ENCODE measurements at places on chromosomes 16 and 17.

GRCh38 chr16:75456971-75457370 lies 7.5 kb downstream of the TMEM170A start:
- no peak for DNase-seq

- no peak for DNase-seq
Observed at GRCh38 chr16:69194488-69194887, 7.5 kb downstream of the SNTB2 start.

DNA sequence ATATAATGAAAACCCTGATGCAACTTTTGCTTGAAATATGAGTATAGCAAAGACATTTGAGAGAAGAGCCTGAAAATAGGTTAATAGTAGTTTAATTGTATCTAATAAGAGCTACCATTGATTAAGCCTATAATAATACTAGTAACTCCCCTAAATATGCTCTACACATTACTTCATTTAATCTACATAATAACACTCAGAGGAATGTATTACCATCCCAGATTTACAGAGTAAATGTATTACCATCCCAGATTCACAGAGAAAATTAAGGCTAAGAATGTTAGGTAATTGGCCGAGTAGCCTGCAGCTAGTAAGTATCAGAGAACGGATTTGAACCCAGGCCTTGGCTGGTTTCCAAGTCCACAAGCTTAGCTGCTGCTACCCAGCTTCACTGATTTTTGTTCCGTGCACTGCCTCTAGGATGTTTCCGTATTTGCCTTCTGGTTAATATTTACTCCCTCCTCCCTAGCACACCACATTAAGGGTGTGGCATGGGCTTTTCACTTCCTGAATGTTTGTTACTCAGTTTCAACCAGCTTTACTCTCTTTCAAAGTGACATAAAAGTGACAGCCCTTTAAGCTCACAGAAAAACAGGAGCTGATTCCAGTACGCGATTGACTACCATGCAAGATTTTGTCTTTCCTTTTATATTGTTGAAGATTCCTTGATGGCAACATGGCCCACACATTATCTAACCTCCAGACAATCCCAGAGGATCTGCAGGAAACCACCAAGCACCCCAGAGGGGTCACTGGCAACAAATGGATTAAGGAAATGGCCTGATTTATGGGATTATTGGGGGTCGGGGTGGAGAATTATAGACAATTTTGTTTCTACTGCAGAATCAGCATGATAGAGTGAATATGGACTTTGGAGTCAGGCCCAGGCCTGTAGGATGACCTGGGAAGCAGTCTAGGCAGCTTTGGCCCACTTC lies 26.7 kb upstream of the TOX3 start:
- DNase-seq = no peak

GRCh38 chr17:6212766-6213165 lies 142.6 kb downstream of the WSCD1 start:
- no peak for DNase-seq

GRCh38 chr17:76104140-76104895 lies 731 bp upstream of the EXOC7 start:
- DNase-seq = no peak

- DNase-seq = no peak
Observed at GRCh38 chr17:51366866-51367265, 106.5 kb downstream of the UTP18 start.

GRCh38 chr17:21843951-21844590 lies 151.7 kb downstream of the KCNJ18 start:
- no peak for DNase-seq

DNA sequence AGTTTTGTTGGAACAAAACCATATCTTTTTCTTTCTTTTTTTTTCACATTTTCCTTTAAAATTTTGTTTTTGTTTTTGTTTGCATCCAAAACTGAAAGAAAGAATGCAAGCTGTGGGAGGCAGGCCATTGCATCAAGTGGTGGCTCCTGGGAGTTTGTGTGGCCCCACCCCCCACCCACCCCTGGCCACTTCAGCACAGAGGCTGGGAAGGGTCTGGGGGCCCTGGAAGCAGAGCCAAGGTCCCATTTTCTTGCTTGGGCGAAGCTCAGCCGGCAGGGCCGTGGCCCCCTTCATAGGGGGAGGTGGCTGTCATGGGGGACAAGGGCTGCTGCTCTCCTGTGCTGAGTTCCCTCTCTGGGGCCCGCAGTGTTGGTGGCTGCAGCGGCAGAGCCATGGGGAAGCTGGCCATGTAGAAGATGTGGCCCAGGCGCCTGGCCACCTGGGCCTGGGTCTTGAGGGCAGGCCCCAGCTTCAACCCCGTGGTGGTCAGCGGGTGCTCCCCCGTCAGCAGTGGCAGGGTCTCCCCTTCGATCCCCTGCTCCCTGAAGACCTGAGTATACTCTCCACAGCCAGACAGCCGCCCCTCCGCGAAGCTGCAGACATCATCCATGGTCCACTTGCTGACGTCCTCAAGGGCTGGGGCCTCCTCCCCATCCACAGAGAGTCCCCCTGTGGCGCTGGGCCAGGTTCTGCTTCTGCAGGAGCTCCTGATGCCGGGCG lies 19.8 kb downstream of the PAFAH1B1 start:
- DNase-seq = no peak

DNA sequence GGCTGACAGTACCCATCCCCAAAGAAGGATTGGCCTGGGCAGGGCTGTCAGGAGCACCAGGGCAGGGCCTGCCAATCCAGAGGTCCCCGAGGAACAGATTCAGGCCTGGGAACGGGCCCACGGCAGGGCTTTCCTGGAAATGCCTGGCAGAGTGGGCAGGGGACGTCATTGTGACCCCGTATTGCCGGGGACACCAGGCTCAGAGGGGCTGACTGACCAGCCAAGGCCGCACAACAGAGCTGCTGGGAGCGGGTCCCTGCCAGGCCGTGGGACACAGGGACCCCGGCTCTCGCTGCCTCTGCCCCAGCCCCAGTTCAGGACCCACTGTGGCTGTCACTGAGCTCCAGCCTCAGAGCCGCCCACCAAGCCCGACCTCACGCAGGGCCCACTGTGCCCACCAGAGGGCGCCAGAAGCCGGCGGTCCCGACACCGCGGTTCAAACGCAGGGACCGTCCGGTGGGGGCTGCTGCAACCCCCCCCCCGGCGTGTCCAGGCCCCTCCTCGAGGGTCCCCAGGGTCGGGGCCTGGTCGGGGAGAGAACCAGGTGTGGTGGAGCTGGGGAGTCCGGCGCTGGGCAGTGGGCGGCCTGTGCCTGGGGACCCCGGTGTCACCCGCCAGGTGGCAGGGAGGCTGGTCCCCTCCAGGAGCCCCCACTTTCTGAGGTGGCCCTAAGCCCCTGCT lies 15.2 kb upstream of the SSTR5 start:
- no peak for DNase-seq

- DNase-seq = no peak
Observed at GRCh38 chr17:2406271-2406902, 5.5 kb upstream of the MNT start.

- DNase-seq = no peak
Observed at GRCh38 chr17:7208027-7208571, 11.5 kb downstream of the DLG4 start.

DNA sequence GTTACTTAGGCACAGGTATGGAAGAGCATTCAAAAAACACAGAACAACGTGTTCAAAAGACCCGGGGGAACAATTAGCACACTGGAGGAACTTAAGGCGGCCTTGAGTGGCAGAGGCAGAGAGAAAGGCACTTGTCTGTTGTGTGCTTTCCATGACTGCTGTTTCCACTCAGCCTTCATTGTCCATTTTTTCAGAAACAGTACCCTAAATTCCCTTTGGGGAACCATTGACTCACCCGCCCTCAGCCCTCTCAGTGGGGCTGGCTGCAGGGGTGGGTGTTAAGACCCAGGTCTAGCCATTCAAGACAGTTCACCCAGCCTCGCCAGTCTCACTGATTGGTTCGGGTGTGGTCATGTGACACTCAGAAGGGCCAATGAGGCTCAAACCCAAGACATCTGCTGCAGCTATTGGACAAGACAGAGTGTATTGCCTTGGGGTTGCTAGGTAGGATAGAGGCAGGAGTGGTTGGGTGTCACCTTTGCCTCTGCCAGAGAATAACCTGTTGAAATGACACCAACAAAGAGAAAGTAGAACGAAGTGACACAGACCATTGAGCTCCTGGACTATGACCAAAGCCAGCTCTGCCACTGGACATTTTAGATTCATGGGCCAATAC lies 19.6 kb upstream of the CEP20 start:
- DNase-seq = peak; percentile 4

- DNase-seq = no peak
Observed at GRCh38 chr16:22093996-22094395, 1.7 kb downstream of the VWA3A start.

GRCh38 chr16:72927199-72928089 lies 120.5 kb downstream of the ZFHX3 start:
- peak; percentile 81 for DNase-seq

GRCh38 chr17:58764373-58764772 lies 8.7 kb downstream of the PPM1E start:
- no peak for DNase-seq

DNA sequence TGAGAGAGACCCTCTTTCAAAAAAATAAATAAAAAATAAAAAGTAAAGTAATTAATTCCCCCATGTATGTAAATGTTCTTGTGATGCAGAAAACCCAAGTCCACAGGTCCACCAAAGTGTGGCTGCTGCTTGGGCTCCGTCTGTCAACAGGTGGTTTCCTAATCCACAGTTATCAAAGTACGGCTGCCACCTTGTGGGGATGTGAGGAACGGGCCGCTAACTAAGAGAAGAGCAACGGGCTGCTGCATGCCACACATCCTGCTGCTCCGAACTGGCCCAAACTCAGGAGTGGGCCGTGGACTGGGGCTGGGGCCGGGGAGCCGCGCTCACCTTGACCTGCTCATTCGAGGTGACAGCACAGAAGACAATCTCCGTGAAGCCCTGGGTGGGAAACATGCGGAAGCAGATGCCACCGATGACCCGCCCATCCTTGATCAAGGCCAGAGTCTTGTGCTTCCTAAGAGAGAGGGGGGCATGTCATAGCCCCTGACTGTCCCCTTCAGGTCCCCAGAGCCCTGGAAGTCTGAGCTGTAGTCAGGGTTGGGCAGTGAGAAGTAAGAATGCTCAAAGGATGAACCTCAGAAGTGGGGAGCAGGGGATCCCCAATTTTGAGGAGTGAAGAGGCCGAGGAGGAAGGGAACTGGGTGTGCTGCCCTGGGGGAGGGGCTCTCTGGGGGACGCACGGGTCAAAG lies 4.3 kb downstream of the KAT2A start:
- peak; percentile 78 for DNase-seq
